ENCODE measurements at places on chromosomes 2 and 18.

DNA sequence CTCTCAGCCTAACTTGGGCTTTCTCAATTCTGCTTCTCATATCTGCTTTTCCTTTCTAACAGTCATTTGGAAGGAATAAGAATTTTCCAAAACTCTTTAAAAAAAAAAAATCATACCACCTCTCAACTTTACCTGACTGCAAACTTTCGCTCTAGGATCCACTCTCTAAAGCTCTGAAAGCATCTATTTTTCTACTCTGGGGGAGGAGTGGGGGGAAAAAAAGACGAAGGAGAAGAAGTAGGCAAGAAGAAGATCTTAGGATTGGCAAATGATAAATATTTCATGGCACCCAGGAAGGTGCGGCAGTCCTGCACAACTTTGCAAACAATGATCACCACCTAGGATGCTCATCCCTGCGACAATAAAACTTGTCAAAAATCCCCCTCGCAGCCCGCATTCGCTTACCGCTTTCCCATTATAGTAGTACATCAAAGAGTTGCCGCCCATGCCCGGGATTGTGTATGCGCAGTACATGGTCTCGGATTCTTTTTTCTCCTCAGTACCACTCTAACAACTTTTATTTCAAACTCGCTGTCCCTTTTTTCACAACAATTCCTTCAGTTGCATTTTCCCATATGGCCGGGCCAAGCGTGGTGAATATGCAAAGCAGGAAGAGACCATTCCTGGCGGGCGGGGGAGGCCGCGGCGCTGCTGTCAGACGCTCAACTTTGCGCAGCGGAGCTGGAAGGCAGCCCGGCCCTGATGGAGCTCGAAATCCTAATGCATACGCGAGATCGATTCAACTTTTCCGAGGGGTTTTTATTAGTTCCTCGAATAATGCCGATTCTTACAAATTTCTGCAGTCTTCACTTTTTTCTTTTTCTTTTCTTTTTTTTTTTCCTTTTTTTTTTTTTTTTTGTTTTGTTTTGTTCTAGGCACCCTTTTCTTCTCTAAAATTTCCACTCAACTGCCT is 266.5 kb downstream of the TCF4 start:
- DNase-seq: peak; percentile 9

- no peak for DNase-seq
These were observed 28.7 kb upstream of the GALNT14 start for GRCh38 chr2:31166925-31167324.

GRCh38 chr18:72107647-72108383 is 436.3 kb downstream of the CBLN2 start:
- no peak for DNase-seq

DNA sequence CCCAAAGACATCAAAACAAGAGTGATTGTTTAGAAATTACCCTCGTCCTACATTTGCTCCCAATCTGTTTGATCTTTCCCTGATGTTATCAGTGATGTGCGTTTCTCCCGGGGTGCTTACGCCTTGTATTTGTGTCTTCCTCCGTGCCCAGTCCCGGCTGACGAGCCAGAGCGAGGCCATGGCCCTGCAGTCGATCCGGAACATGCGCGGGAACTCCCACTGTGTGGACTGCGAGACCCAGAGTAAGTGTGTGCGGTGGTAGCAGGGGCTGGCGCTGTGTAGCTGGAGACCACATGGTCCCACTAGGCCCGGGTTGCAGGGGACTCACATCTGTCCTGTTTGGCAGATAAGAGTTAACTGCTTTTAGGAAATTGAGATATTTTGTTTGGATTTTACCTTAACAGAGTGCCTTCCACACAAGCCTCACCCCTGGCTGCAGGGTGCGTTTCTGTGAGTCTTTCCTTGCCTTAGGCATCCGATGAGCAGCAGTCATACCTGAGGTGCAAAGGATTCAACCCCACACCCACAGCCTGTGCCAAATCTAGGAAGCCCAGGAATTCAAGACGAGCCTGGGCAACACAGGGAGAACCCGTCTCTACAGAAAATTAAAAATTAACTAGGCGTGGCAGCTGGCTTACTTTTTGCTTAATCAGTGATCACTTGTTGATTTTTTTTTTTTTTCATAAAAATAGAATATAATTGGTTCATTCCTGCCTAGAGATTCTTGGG is 127.4 kb downstream of the GBX2 start:
- DNase-seq: no peak

- no peak for DNase-seq
These were observed 42.7 kb upstream of the RPL31 start for GRCh38 chr2:100959225-100959880.

- no peak for DNase-seq
These were observed 1007.7 kb upstream of the CDH2 start for GRCh38 chr18:29184654-29185053.

DNA sequence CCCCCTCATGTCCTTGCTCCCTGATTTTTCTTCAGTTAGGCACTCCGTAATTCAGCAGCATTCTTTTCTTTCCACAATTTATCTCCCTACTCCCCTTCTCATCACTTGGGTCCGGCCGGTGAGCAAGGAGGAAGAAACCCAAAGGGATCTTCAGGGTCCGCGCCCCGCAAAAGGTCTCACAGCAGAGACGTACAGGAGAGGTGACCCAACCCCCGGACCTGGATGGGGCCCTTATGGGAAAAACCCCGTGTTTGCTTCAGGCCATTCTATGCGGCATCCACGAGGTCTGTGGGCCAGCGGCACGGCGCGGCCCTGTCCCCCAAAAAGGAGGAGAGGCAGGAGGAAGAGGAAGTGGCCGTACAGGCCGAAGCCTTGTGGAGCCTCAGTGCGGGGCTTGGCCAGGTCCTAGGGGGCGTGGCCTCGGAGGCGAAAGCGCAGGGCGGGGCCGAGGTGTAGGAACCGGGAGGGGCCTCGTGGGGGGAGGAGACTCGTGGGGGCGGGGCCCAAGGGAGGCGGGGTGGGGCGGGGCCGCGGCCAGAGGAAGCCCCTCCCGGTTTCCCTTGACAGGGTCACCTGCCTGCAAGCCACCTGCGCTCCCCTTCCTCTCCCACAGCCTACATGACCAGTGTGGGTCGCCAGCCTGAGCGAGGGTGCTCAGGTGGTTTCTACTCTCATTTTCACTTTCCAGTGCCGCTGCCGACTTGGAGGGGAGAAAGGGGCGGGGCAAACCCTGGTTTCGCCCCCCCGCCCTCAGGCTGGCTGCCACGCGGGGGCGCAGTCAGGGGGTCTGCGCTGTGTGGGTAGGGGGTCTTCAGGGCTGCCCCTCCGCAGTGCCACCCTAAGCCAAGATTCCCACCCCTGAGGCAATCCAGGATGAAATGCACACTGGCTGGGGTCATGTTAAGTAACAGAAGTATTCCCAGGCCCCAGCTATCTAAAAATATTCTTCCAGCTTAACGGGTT is 156.4 kb upstream of the XPO1 start:
- DNase-seq: peak; percentile 42

DNA sequence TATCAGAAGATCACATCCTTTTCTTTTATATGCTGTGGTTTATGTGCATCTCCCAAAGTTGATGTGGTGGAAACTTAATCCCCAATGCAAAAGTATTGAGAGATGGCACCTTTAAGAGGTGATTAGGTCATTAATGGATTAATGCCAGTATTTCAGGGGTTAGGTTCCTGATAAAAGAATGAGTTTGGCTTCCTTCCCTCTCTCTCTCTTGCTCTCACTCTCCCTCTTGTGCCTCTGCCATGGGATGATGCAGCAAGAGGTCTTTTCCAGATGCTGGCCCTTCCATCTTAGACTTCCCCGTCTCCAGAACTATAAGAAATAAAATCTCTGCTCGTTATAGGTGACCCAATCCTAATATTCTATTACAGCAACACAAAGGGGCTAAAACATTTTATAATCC is 85.0 kb downstream of the TTC27 start:
- no peak for DNase-seq

DNA sequence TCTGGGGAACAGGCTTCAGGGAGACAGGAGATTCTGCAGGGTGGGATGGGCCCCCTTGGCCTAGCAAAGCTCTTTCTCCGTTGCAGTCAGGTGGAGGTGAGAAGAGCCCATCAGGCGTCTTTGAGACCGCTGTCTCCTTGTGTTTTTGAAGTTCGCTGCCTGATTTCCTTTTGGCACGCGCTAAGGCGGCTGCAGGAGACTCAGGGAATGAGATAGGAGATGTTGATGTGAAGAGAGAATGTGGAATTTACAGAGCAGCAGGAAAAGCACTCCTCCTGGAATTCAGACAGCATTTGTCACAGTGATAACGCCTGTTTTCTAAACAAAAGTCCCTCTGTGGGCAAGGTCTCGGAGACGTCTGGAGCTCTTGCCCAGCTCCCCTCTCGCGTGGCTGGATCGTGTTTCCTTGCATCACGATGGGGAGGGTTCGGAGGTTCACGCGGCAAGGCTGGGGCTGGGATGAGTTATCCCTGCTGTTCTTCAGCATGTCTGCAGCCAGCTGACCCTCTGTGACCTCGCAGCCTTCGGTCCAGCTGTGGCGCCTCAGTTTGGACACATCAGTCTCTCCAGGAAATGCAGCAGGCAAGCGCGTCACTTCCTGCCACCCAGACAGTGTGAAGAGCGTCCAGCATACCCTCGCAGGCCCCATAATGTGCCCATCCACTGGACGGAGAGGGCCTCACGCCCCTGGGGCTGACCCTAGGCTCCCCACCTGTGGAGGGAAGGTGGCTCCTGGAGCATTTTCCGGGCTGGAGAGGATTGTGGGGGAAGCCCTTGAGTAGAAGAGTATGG is 30.2 kb downstream of the GLI2 start:
- DNase-seq: no peak

- no peak for DNase-seq
These were observed 16.6 kb upstream of the MSTN start for GRCh38 chr2:190079160-190079559.

DNA sequence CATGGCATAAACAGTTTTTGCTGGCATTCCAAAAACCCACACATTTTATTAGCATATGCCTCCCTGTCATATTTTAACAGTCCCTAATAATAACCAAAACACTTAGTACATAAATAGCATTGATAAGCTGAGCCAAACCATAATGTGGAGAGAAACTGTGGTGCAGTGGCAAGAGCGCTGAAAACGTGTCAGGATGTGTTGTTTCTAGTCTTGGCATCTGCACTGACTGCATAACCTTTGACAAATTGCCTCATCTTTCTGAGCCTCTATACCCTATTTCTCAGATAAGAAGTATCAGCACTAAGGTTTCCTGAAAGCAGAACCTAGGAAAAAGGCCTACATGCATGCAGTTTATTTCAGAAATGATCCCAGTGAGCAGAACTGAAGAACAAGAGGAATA is 41.4 kb downstream of the RAD51AP2 start:
- no peak for DNase-seq

DNA sequence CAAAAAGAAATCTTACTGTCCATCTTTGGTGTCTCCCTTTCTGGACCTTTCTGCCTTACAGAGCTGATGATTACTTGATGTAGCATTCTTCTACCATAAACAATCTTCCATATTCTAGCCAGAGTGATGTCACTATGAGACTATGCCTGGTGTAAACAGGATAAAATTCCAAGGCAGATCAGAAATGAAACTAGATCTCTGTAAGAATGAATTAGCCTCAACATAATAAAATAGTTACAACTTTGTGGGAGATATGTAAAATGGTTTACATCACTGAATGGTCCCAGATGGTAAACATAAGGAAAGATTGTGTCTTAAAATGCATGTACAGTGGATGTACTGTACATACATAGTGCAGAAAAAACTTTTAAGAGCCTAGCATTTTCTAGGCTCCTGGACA is 112.3 kb upstream of the ZNF521 start:
- DNase-seq: no peak

GRCh38 chr2:101912545-101912944 is 79.2 kb upstream of the IL1R2 start:
- no peak for DNase-seq

- DNase-seq: no peak
These were observed 453 bp downstream of the CABLES1 start for GRCh38 chr18:23135550-23136325.

DNA sequence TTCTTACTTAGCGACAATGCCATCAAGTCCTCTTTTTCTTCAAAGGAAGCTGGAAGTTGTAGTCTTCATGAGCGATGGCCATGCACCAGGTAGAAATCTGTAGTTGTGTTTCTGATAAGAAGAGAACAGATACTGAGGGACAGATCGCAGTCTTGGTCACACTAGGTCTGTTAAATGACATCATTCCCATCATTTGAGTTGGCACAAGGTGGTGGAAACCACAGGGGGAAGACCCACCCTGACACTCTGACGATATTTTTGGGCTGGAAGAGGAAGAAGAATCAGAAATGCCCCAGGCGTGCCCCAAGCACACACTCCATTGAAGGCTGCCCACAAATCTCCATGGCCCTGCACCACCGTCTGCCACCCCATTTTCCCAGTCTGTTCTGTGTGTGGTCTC is 89.0 kb upstream of the BOD1L2 start:
- DNase-seq: no peak

DNA sequence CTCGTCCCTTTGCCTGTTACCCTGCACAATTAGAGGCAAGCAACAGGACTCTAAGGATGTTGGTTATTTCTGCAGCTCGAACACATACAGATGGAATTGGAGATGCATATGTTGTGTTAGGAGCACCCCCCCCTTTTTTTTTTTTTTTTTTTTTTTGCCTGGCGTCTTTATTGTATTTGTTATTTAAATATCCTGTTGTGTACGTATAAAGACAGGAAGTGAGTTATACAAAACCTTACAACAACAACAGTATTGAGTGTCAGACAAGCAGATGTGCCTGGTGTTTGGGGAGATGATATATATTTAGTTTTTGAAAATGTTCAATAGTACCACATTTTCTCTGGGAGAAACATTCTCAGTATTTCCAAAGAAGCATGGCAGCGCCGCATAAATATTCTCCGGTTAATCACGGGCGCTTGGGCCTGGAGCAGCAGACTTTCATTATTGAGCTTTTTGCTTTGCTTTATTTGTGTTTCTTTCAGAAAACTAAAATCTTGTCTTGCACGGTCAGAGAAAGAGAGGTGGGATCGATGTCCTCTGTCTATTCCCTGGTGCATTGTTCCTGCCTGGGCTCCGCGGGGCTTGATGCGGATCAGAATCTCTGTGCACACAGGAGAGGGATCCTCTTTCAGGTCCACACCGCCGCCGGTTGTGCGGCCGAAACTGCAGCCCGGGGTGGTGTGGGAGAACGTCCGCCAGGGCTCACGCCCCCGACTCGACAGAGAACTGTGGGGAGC is 23.2 kb upstream of the ZNF516 start:
- no peak for DNase-seq

- no peak for DNase-seq
These were observed 22.5 kb upstream of the CERS6 start for GRCh38 chr2:168433527-168433926.

- DNase-seq: no peak
These were observed 169.2 kb downstream of the METTL4 start for GRCh38 chr18:2402084-2402483.

All from GOT3 (cell line).